ENCODE measurements at places on chromosomes 13 and 19.

GRCh38 chr13:83831796-83832195, 50.5 kb downstream of the SLITRK1 start:
- DNase-seq = no peak

GRCh38 chr19:17332677-17333581, 1.7 kb downstream of the ANO8 start:
- DNase-seq = no peak

DNA sequence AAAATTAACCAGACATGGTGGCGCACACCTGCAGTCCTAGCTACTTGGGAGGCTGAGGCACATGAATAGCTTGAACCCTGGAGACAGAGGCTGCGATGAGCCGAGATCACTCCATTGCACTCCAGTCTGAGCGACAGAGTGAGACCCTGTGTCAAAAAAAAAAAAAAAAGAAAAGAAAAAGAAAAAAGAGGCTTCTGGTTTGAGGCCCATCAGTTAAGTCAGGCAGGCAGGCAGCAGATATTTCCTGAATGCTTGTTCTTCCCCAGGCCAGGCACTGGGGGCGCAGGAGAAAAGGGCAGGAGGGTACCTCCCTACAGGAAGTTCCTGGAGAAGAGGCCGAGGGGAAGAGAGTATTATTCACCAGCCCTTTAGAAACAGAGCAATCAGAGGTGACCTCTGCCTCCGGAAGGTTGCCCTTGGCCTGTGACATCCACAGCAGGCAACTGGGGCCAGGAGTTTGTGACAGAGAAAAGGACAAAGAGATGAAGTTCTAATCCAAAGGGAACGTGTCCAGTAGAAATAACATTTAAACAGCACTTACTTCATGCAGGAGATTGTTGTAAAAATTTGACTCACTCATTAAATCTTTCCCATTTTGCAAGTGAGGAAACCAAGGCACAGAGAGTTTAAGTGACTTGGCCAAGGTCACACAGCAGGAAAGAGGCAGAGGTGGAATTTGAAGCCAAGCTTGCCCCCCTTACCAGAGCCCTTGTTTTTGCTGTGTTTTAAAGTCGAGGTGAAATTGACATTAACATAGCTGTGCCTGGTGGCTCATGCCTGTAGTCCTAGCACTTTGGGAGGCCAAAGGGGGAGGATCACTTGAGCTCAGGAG, 4.3 kb upstream of the RLN3 start:
- no peak for DNase-seq

GRCh38 chr13:77779552-77780272, 82.2 kb downstream of the SLAIN1 start:
- DNase-seq = peak; percentile 69

DNA sequence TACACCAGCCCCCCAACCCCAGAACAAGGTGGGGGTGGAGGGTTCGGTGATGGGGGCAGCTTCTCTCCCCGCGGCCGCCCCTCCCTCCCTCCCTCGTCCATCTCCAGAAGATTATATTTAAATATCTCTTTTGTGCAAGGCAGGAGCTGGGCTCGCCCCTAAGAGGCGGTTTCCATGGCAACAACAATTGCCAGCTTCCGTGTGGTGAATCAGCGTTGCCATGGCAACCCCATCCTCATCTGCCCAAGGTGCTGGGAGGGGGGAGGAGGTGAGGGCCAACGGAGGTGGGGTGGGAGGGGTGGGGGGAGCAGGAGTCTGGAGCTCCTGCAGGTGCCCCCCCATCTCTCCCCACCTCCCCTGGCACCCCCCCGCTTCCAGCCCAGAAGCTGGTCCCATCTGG, 46.4 kb downstream of the CELF5 start:
- no peak for DNase-seq

DNA sequence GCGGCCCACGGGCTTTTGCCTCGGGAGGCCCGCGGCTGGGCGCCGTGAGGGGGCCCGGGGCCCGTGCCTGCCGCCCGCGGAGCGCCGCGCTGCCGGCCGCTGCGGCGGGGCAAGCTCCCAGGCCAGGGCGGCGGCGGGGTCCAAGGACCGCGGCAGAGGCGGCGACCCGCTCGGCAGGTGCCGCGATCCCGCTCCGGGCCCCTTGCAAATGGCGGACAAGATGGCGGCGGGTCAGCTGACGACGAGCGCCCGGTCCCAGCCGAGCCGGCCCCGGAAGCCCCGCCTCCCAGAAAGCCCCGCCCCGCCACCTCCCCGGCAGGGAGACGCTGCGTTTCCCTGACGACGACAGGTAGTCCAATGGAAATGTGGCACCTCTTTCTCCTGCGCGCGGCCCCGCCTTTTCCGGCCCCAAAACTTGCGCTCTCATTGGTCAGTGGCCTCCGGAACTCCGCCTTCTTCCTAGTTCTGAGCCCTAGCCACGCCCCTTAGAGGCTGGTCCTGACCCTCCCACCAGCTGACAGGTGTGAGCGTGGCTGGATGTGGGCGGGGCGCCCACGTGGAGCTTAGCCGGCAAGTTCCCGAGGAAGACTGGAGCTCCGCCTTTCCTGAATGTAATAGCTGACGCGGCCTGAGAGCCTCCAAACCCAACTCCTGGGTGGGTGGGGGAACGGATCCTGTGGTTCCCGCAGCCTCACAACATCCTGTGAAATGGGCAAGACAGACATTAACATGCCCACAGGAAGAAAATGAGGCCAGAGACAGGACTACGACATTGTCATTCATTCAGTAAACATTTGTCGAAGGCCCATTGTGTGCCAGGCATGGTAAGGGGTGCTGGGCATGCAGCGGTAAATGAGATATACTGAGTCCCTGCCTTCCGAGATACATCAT, at the start of gene AP3D1:
AP3D1 (minus strand) TSS at position 228 of the 891 bp plus-strand sequence. CDS start 232 bp downstream, outside the sequence.
- DNase-seq = peak; percentile 99

DNA sequence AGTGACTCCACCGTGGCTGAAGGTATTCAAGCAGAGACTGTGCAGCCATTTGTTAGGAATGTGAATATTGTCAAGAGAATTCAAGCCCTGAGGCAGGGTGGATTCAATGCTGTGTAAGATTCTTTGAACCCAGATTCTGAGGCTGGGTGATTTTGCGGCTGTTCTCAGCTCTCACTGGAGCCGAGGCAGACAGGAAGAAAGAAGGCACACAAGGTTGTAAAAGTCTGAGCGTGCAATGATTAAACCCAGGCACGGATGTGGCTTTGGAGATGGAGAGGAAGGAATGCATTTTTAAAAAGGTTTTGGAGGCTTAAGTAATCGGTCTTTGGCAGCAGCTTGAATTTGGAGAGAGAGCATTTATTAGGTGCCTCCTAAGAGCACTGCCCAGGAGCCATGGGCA, 187.9 kb downstream of the KATNAL1 start:
- DNase-seq = no peak

DNA sequence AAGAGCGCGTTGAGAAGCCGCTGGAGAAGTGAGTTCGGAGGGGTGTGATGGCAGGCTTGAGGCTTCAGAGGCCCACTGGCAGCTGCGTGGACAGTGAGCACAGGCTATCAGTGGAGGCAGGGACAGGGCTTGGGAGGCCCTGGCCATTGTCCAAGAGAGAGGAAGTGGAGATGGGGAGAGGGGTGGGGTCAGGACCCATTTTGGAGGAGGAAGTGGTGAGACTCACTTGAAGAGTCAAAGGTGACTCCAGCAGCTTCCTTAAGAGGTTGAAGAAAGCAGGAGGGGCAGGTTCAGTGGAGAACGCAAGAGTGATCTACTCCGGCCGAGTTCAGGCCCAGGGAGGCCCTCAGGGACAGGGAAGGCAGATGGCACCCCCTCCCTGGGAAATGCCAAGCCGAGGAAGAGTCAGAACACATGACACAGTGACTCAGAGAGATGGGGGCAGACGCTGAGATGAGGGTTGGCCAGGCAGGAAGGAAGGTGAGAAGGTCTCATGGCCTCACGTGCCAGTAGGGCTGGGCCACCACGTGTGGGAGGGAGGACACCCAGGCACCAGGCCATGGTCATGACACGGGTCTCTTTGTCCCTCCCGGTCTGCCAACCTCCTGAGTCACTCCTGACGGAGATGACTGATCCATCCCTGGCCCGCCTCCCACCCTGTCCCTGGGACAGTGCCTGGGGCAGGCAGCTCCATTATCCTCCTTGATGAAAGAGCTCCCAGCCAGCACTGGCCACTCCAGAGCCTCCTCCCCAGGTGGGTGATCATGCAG, 10.1 kb upstream of the CD22 start:
- peak; percentile 88 for DNase-seq

DNA sequence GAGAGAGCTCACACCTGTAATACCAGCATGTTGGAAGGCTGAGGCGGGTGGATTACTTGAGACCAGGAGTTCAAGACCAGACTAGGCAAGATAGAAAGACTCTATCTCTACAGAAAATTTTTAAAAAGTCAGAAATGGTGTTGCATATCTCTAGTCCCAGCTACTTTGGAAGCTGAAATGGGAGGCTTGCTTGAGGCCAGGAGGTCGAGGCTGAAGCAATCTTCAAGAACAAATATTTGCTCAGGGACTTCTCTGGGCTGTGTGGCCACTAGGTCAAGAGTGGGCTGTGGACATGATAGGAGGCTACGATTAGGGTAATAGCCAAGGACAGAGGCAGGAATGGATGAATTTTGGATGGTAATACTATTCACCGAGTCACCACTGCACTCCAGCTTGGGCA, 135.8 kb upstream of the PEG3 start:
- no peak for DNase-seq

GRCh38 chr19:17424743-17425365, 5.0 kb downstream of the MVB12A start:
- peak; percentile 63 for DNase-seq

GRCh38 chr13:67351909-67352308, 121.8 kb upstream of the PCDH9 start:
- DNase-seq = no peak

DNA sequence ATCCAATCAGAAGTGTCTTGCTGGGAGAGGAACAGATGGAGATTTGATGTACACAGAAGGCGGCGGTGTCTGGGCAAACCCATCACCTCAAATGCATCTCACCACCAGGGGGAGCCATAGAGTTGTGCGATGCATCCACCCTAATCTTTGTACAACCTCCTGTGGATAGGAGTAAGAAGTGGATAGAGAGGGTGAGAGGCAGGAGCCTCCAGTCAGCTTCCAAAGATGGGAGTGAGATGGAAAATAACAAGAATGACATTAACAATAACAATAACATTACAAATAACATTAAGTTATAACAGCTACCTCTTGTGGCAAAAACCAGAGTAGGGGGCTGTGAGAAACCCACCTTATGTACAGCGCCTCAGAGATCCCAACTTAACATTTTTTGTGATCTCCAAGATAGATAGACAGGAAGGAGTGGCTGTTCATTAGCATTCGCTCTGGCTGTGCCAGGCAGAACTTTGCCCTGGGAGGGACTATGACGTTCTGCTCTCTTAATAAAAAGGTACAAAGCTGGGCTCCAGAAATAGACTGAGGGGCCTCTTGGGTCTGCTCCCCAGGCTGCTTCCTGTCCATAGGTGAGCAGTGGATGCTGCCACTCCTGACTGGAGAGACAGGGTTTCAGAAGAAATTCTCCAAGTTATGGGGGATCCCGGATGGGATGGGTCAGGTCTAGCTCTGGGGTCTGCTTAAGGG, 5.2 kb upstream of the CEACAM18 start:
- no peak for DNase-seq

GRCh38 chr19:27775395-27775794, 1437.6 kb downstream of the UQCRFS1 start:
- DNase-seq = no peak

DNA sequence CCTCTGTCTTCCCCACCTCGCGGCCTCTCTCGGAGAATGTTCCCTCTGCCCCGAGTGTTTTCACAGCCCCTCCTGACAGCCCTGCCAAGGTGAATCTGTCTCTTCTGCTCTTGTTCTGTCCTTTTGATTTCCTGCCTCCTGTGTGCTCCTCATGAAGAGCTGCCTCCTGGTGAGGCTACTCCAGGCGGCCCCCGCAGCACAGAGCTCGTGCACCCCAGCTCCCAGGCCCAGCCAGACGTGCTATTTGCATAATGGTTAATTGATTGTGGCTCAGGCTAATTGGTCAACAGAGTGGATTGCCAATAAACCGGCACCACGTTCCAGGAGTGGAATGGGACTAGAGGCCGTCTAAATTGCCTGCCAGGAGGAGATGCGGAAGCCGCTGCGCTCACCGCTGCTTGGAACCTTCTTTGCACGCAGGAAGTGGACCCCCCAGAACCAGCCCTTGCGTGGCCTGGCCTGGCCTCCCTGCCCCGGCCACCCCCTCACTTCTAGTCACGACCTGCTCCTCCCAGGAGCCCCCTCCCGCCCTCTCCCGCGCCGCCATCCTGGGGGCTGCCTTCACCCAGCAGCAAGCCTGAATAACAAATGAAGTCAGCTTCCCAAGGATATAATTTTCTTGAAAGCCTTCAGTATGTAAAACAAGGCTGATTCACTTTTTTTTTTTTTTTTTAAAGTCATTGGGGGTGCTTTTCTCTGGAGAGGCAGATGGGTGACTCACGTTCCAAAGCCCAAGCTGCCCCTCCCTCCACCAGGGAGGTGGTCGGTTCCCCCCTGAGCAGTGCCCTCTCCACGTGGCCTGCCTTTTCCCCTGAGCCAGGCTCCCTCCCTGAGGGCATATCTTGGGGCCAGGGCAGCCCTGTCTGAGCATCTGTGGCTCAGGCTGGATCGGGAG, 144.0 kb downstream of the KDM4B start:
- no peak for DNase-seq

- peak; percentile 48 for DNase-seq
These were observed 904.8 kb upstream of the PCDH20 start for GRCh38 chr13:62320129-62321108.

DNA sequence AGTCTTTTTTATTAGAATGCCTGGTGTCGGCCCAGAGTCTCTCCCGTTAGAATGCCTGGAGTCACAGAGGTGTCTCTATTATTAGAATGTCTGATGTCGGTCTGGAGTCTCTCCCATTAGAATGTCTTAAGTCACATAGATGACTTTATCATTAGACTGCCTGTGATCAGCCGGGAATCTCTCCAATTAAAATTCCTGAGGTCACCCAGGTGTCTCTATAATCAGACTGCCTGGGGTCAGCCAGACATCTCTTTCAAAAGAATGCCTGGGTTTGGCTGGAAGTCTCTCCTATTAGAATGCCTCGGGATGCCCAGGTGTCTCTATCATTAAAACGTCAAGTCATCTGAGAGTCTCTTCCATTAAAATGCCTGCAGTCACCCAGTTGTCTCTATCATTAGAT, 1493.9 kb downstream of the UQCRFS1 start:
- DNase-seq = no peak

DNA sequence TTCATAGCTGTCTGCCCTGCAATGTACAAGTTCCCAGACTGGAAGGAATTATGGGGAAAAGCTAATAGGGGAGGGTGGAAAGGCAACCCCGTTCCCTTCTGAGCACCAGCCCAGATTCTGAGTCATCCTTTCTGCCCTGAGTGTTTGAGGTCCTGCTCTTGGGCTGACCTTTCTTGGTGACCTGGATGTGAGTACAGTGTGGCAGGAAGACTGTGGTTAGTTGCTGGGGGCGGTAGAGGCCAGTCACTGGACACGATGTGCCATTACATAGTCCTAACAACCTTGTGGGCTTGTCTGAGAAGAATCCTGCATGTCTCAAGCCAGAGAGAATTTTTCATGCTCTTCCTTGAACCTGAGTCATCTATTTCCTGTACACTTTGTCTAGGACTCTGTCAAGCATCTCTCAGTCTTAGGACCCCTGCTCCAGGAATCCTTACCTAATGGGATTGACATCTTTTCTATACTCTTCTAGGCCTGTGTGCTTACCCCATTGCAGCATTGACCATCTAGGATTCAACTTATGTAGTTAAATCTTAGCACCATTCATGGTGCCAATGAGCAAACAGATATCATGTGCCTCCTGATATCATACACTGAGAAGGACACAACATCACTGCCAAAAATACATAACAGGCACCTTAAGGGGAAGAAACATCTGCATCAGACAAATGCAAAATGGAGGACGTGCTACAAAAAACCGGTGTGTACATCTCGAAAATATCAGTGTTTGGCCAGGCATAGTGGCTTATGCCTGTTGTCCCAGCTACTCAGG, 8.1 kb upstream of the ANGPTL4 start:
- peak; percentile 70 for DNase-seq

GRCh38 chr19:52086481-52086880, 9.1 kb downstream of the ZNF841 start:
- no peak for DNase-seq
